Activated T-cell treated with anti-CD3 and anti-CD28 coated beads, Interleukin-2, amount 50 U/mL, for 72 hours (primary cell): ENCODE measurements at places on chromosomes 5 and 9. TPM values are rescaled to one million over a fixed set of nuclear protein-coding genes. Genes with fewer than 3 reads are reported as not detected.

DNA sequence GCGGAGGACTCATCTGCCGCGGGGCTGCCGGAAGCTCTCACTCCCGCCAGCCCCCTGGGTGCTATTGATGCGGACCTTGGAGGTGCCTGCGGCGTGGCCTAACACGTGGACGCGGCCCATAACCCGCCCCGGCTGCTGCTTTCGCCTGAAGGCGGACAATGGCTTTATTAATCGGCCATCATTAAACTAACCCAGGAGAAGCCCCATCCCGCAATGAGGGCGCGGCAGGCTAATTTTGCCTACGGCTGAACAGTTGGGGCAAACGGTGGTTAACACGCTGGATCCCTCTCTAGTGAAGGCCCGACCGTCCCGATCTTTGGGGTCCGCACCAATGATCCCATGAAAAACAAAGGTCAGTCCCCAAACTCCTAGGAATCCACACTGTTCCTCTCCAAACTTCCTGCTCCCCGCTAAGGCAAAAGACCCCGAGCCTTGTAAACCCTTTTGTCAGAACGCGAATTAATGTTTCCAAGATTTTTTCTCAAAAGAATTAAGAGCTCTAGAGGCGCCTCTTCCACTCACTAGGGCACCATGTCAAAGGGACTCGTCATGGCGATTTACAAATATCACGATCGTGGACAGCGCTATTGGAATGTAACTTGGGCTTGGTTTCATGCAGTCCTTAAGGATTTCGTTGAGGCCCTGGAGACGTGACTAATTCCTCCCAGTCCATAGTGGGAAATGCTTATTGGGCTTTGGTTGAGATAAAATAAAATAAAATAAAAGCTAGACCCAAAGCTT, 193.1 kb downstream of the MEF2C start:
- DNase-seq: no peak

DNA sequence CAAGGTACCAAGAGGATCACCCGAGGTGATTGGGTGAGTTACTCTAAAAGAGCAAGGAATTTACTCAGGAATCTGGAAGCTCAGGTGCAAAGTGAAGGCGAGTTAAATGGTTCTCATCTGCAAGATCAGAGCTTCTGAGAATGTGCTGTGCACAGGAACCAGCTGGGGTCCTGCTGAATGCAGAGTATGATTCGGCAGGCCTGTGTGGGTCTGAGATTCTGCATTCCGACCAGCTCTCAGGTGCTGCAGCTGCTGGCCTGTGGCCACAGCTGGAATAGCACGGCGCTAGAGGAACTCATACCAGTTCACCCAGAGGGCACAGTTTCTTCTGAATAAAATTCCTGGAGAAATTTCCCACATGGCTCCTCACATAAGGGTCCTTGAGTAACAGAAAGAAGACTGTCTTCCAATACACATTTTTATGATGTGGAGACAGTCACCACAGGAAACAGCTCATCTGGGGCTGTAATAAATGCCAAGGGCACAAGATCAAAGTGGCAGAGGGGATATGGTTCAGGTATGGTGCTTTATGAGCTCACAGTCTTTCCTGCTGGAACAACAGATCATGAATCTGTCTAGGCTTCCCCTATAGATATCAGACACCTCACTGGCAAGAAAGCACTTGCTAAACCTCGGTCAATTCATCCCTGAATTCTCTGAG, 83.9 kb downstream of the PTPN3 start:
- no peak for DNase-seq

RLN1 gene
- 1.6 TPM for total RNA-seq

PHYHD1 gene
- 1.9 TPM for total RNA-seq

HTR1A gene
- total RNA-seq: not detected

SPATA31A5 gene
- not detected for total RNA-seq
